ENCODE measurements at places on chromosomes 6 and 20. TPM values are rescaled to one million over a fixed set of nuclear protein-coding genes. Genes with fewer than 3 reads are reported as not detected.

DNA sequence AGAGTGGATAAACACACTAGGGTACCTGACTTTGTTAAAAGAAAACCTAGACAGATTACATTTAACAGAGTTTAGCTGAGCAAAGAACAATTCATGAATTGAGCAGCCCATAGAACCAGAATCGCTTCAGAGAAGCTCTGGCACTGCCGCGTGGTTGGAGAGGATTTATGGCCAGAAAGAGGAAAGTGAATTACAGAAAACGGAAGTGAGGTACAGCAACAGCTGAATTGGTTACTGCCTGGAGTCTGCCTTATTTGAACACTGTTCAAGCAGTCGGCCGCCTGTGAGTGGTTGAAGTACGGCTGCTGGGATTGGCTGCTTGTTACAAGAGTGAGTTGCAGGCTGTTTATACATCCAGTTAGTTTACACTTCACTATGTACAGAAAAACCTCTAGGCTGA lies 253.8 kb upstream of the CDYL start:
- H3K4me3 ChIP-seq, result no peak overlapping the region
- no peak for DNase-seq
- no peaks in the 10 kb centered on the region for H3K36me3 ChIP-seq
- H3K4me1 ChIP-seq, result no peaks in the 10 kb centered on the region
- no peak overlapping the region for H3K27ac ChIP-seq

DNA sequence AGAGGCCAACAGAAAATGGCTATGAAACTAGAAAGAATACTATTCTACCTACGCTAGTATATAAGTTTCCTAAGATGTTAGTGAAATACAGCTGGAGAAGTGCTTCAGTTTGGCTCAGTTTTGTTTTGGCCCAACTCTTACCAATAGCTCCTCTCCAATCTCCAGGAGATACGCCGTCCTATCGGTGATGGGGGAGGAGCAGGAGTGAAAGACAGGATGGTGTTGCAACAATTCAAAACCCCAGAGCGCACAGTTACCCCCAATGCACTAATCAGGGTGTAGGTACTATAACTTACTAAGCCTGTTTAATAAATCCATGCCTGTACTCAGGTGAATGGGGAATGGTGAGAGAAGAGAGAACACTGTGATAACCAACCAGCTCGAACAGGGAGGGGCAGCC lies 24.2 kb upstream of the RAB23 start:
- H3K27ac ChIP-seq, result no peak overlapping the region
- H3K4me1 ChIP-seq, result peaks cover 6% of the 10 kb centered on the region
- H3K27me3 ChIP-seq, result no peaks in the 10 kb centered on the region
- no peak for DNase-seq
- no peaks in the 10 kb centered on the region for H3K36me3 ChIP-seq
- no peak overlapping the region for H3K4me3 ChIP-seq

- H3K4me1 ChIP-seq, result no peaks in the 10 kb centered on the region
- H3K36me3 ChIP-seq, result no peaks in the 10 kb centered on the region
- H3K27ac ChIP-seq, result peak overlapping the region; percentile 31
- H3K27me3 ChIP-seq, result no peaks in the 10 kb centered on the region
- no peak for DNase-seq
- H3K4me3 ChIP-seq, result no peak overlapping the region
Measured at GRCh38 chr6:81093051-81093450, 659.4 kb downstream of the TENT5A start.

- peak overlapping the region; percentile 52 for H3K27ac ChIP-seq
- no peaks in the 10 kb centered on the region for H3K27me3 ChIP-seq
Measured at GRCh38 chr6:35048631-35049083, 92.5 kb downstream of the TCP11 start.

- H3K4me1 ChIP-seq, result no peaks in the 10 kb centered on the region
- DNase-seq, result no peak
- no peaks in the 10 kb centered on the region for H3K27me3 ChIP-seq
- no peak overlapping the region for H3K27ac ChIP-seq
- H3K4me3 ChIP-seq, result no peak overlapping the region
Measured at GRCh38 chr6:48766349-48766748, 655.4 kb upstream of the PTCHD4 start.

TTBK1 gene
- total RNA-seq, result 0.14 TPM

- no peak for DNase-seq
- no peak overlapping the region for H3K4me3 ChIP-seq
- no peaks in the 10 kb centered on the region for H3K4me1 ChIP-seq
- H3K27ac ChIP-seq, result no peak overlapping the region
- H3K27me3 ChIP-seq, result no peaks in the 10 kb centered on the region
Measured at GRCh38 chr6:133740816-133741215, 148.1 kb upstream of the TCF21 start.

DNA sequence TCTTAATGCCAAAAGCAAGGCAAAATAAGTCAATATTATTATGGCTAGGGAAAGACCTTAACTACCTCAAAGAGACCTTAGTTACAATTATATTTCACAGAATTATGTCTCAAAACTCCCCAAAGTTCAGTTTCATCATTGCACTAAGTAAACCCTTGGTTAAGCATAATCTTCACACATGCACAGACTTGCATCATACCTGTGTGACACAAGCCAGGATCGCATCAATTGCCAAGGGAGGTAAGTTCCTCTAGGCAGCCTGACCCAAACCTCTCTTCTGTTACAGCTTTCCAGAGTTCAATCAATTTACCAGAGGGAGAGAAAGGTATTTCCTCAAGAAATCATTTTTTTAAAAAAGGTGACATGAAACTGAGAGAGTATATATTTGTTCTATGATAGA lies 31.9 kb upstream of the PRSS35 start:
- no peak overlapping the region for H3K4me3 ChIP-seq
- H3K27ac ChIP-seq, result no peak overlapping the region
- H3K4me1 ChIP-seq, result no peaks in the 10 kb centered on the region
- no peaks in the 10 kb centered on the region for H3K36me3 ChIP-seq

- H3K27me3 ChIP-seq, result no peaks in the 10 kb centered on the region
- no peaks in the 10 kb centered on the region for H3K4me1 ChIP-seq
- no peaks in the 10 kb centered on the region for H3K36me3 ChIP-seq
- no peak overlapping the region for H3K4me3 ChIP-seq
- no peak overlapping the region for H3K27ac ChIP-seq
Measured at GRCh38 chr20:57696401-57696961, 13.3 kb downstream of the PMEPA1 start.

SNRPB gene
- total RNA-seq, result 108 TPM
